ENCODE measurements at places on chromosomes 1 and 21. TPM values are rescaled to one million over a fixed set of nuclear protein-coding genes. Genes with fewer than 3 reads are reported as not detected.

ORC1 gene
- total RNA-seq: 1.6 TPM

RGSL1 gene
- total RNA-seq: not detected

KIAA1614 gene
- total RNA-seq: 13.6 TPM

PLA2G2F gene
- total RNA-seq: not detected

DNASE2B gene
- not detected for total RNA-seq

HSF2BP gene
- total RNA-seq: 1.6 TPM

TNFRSF14 gene
- 11.5 TPM for total RNA-seq

OR2T29 gene
- total RNA-seq: not detected

C8B gene
- not detected for total RNA-seq

SLC1A7 gene
- not detected for total RNA-seq

LEFTY1 gene
- total RNA-seq: 0.52 TPM

RHOU gene
- 16.7 TPM for total RNA-seq

ADIPOR1 gene
- 96.6 TPM for total RNA-seq

ABCG1 gene
- 20.4 TPM for total RNA-seq

SZT2 gene
- total RNA-seq: 21.4 TPM

TENT5C gene
- total RNA-seq: 48.0 TPM

TIMM17A gene
- 25.1 TPM for total RNA-seq

FGR gene
- total RNA-seq: 2.6 TPM

PADI1 gene
- total RNA-seq: not detected

CFAP141 gene
- not detected for total RNA-seq

LAMC2 gene
- total RNA-seq: 0.52 TPM

BNIPL gene
- 0.52 TPM for total RNA-seq

ACTL8 gene
- total RNA-seq: not detected

TBX15 gene
- total RNA-seq: 49.6 TPM

PADI2 gene
- total RNA-seq: 33.9 TPM

CR1L gene
- 2.6 TPM for total RNA-seq

ILDR2 gene
- 2.6 TPM for total RNA-seq

MAP10 gene
- 2.1 TPM for total RNA-seq

PPIE gene
- 24.5 TPM for total RNA-seq

MROH9 gene
- total RNA-seq: not detected

LAPTM5 gene
- total RNA-seq: 7.3 TPM

CASZ1 gene
- total RNA-seq: 26.1 TPM

GREM2 gene
- 2.6 TPM for total RNA-seq

PGBD5 gene
- 5.7 TPM for total RNA-seq

ALX3 gene
- not detected for total RNA-seq

S100A16 gene
- 36.0 TPM for total RNA-seq

TINAGL1 gene
- total RNA-seq: 17.2 TPM

OR2T33 gene
- total RNA-seq: not detected

IGSF9 gene
- total RNA-seq: under 0.01 TPM

MSH4 gene
- 1.0 TPM for total RNA-seq

KANK4 gene
- total RNA-seq: 8.4 TPM

GABPA gene
- 26.1 TPM for total RNA-seq

GSTM1 gene
- 16.7 TPM for total RNA-seq

ELAPOR1 gene
- under 0.01 TPM for total RNA-seq

AHCTF1 gene
- total RNA-seq: 19.3 TPM

CCDC185 gene
- total RNA-seq: not detected
